Choroid plexus epithelial cell (primary cell): ENCODE measurements at places on chromosomes 2 and 18.

- no peak for DNase-seq
Measured at GRCh38 chr2:228253752-228254151, 72.3 kb upstream of the SPHKAP start.

- DNase-seq = peak; percentile 52
Measured at GRCh38 chr2:96157649-96158553, 12.7 kb upstream of the DUSP2 start.

GRCh38 chr2:219059725-219060682 lies 717 bp downstream of the IHH start:
- DNase-seq = no peak

DNA sequence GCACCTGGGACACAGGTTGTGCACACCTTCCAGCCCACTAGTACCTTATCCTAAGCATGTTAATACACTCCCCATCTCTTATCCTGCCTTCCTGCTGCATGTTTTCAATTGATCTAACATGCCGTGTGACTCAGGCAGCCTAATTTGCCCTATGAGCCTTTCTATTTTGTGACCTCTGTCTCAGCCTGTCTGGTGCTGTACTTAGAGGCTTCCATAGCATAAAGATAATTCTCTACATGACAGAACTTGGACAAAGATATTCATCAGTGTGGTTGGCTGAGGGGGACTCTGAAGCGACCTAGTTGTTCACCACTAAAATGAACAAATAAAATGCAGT lies 8.6 kb upstream of the TMEM37 start:
- no peak for DNase-seq

GRCh38 chr2:10865841-10866240 lies 45.9 kb upstream of the KCNF1 start:
- no peak for DNase-seq

DNA sequence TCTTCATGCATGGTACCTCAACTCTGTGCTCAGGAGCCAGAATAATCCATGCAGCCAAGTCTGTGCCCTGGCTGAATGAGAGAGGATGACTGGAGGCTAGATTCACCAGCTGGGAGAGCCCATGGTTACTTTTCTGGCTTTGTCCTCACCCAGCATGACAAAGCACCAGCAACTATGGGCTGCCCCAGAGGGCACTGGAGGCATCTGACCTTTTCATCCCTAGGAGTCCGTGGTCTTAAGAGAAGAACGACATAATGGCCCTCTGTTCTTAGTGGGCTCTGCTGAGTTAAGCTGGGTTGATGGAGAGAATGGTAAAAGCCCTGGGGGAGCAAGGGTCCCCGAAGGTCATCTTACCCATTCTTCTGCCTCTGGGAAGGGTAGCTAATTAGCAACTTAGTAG lies 54.6 kb upstream of the TNP1 start:
- no peak for DNase-seq

DNA sequence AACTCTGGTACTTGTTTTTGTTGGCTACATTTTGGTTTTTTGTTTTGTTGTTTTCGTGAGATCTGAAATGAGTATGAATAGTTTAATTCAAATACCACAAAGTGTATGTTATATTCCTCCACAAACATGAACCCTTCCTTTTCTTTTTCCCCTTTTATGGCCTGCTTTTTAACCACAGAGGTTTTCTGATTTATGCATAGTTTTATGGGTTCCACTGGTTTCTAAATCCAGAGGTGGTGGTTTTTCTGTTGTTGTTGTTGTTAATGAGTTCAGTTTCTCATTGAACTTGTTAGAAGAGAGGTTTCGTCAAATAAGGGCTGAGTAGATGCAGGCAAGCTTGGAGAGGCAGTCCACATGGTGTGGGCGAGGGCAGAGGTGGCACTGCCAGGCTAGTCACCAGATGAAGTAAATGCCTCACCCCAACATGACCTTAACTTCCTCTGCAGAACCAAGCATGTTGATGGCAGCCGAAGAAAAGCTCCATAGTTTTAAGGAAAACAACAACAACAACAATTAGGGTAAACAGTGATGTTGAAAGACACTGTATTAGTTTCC lies 72.5 kb downstream of the RIF1 start:
- DNase-seq = no peak

- DNase-seq = no peak
Measured at GRCh38 chr2:205758500-205758899, 76.2 kb downstream of the NRP2 start.

DNA sequence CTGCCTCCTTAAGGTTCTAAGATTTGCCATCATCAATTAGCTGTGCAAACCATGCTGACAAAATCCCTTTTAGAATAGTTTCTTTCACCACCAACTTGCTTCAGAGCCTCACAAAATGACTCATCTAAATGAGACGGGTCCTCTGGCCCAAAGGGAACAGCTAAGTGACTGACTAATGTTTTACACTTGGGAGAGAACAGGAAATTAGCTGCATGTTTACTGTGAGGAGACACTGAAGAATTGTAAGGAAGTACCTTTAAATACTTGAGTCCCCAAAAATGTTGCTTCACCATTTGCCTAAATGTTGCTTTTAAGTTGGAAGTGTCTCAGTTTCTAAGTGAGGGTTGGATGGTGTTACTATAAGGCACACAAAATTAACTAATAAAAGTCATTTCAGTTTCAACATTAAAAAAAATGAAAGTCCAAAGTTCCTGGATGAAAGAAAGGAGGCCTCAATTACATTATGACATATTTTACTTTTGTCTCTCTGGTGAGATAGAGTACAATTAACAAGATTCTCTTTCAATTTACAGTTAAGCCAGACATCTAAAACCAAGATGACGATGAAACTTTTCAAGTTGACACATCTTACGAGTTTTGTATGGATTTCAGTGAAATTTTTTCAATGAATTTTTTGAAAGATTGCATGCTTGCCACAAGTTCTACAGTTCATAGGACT lies 229.1 kb upstream of the FN1 start:
- peak; percentile 91 for DNase-seq

GRCh38 chr2:26584656-26585055 lies 56.5 kb downstream of the CIB4 start:
- DNase-seq = no peak

DNA sequence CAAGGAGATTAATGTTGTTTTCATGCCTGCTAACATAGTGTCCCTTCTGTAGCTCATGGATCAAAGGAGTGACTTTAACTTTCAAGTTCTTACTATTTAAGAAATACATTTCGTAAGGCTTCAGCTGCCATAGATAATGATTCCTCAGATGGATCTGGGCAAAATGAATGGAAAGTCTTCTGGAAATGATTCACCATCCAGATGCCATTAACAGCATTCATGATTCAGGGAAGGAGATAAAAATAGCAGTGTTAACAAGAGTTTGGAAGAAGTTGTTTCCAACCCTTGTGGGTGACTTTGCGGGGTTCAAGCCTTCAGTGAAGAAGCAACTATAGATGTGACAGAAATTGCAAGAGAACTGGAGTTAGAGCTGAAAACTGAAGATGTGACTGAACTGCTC lies 17.0 kb downstream of the VRK2 start:
- DNase-seq = peak; percentile 35

DNA sequence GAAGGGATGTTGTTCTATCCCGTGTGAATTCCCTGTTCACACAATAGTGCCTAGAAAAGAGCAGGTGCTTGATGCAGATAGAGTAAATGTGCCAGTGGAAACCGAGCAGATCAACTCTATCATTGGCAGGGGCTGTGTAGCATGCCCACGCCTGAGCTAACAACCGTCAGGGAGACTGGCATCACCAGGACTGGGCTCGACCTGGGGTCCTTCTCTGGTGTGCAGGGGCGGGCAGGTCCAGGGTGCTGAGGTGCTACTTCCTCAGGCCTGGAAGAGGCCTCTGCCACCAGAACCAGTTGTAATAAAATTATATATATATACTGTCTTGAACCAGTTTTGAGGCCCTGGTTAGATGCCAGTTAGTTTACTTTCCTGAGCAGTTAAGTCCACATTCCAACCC lies 11.8 kb upstream of the MAL start:
- no peak for DNase-seq

GRCh38 chr2:240437551-240437860 lies 2.0 kb downstream of the GPC1 start:
- no peak for DNase-seq

DNA sequence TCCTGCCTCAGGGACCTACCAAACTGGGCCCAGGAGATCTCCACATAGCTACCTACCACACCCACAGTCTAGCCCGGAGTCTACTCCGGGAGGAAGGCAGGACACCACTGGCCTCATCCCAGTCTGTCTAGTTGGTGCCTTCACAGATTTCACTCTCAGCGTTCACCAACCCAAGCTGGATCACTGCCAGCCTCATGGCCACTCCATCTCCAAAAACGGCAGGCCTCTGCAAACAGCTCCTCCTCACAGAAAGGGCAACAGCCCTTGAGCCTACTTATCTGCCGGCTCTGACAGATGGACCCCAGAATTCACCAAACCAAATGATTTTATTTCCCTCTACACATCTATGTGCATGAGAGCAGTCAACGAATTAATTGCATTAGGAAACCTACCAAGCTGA lies 61.3 kb downstream of the NCKAP5 start:
- no peak for DNase-seq

GRCh38 chr2:52222128-52222527 lies 1190.2 kb upstream of the NRXN1 start:
- DNase-seq = peak; percentile 76

- peak; percentile 63 for DNase-seq
Measured at GRCh38 chr2:158667586-158667985, 127.5 kb upstream of the DAPL1 start.

DNA sequence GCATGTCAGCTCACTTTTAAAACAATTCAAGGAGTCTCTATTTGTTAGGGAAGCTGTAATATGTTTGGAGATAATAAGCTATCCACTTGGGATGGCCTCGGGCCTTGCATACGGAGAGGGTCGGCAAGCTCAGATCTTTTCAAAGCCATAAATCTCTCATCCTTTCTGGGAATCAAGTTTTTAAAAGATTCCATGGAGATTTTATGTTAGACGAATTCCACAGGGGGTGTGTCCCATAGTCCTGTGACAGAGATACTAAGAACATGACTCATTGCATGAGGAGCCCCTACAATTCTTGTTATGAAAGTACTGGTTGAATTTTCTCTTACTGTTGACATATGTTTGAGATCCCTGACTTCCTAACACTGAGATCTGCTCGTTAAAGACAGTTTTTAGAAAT lies 108.7 kb downstream of the FEZ2 start:
- DNase-seq = peak; percentile 86

GRCh38 chr2:189412330-189412953 lies 28.8 kb upstream of the WDR75 start:
- DNase-seq = peak; percentile 90

GRCh38 chr2:75820693-75821092 lies 110.0 kb upstream of the GCFC2 start:
- DNase-seq = no peak

DNA sequence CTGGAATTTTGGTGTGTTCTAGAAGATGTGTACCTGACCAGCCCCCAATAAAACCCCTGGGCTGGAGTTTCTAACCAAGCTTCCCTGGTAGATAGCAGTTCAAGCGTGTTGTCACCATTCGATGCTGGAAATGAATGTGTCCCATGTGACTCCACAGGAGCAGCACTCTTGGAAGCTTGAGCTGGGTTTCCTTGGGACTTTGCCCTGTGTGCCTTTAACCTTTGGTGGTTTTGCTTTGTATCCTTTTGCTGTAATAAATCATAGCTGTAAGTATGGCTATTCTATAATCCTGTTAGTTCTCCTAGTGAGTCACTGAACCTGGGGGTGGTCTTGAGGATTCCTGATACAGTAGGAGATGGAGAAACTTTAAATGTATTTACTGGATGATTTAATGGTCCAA lies 65.2 kb downstream of the KLHL14 start:
- no peak for DNase-seq

DNA sequence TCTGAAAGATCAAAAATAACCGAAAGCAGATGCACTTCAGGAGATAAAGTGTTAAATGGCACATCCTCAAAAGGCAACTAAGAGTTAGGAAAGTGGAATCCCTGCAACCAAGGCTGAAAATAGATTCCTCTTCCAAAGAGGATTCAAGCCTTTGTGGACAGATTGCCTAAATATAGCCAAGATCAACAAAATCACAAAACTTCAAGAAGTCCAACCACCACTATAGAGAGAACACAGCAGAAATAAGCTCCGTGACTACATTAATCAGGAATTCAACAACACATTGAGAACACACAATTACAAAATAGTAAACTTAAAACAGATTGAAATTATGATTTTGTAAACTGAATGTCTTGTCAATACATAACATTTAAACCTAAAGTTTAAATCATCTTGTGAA lies 165.7 kb downstream of the LNPK start:
- DNase-seq = no peak

GRCh38 chr2:142014536-142014935 lies 116.3 kb downstream of the LRP1B start:
- DNase-seq = no peak

DNA sequence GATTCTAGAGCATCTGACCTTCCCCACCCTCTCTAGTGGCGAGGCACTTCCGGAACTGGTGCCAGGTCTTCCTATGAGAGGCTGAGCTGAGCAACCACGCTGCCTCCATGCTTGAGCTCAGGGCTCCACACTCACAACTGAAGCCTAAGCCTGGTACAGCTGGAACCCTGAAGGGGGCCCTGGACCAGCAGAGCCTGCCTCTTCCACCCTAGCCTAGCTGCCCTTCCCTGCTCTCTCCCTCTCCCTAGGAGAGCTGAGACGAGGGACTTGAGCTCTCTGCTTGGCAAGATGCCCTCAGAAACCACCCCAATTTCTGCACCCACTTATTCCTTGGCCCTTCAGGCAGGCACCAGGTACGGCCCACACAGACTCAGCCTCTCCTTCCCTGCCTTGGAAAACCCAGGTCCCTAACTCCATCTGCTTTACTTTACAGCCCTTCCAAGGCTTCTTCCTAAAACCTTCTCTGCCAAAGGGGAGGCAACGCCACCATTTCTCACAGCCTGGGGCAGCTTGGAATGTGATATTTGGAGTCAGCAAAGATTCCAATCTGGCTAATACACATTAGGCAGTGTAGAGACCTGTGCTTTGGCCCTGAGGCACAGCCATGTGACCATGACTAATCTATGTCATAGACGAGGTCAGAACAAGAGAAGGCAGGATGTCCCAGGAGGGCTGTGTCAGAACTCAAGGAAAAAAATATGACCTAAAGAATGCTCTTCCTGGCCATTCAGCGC lies 18.8 kb downstream of the COX7A2L start:
- peak; percentile 93 for DNase-seq

DNA sequence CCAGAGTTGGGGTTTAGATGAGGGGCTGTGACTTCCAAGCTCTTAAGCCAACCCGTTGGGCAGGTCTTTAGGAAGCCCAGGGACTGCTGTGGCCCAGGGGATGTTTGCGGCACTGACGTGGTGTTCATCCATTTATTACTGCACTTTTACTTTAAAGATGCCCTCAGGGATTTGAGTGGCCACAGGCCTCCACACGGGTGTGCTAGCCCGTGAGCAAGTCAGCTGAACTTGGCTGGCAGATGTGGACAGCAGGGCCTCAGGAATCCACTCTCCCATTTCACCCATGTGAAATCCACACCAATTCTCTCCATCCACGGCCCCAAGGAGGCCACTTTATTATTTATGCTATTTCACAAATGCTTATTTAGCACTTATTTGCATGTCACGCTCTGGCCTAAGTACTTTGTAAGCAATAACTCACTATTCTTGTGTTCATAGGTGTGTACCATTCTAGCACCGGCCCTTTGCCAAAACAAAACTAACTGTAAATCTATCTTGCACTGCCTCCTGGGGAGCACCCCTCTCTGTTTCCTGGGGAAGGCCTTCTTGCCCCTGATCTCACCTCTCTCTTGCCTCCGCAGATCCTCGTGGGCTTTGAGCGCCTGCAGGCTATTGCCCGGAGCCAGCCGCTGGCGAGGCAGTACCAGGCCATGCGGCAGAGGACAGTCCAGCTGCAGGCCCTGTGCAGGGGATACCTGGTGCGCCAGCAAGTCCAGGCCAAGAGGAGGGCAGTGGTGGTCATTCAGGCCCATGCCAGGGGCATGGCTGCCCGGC lies 39.1 kb upstream of the GPR17 start:
- no peak for DNase-seq
